ENCODE measurements at places on chromosomes 11 and 22.

- DNase-seq: peak; percentile 98
These were observed 864.2 kb downstream of the FAM181B start for GRCh38 chr11:81869351-81870065.

DNA sequence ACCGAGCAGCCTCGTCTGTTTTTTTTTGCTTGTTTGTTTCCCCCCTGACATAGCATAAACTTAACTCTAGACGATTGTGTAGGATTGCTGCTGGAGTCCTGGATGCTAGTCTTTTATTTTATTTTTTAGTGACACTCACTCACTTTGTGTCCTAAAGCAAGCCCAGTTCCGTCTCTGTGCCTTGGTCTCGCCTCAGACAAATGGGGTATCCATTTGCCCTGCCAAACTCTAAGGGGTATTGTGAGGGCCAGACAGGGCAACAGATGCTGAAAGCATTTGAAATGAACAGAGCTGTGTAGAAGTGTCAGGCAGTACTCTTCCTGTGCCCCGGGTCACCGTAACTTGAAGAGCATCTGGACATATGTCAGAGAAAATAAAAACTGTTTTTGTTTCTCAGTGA lies 34.8 kb upstream of the DKK3 start:
- DNase-seq: no peak

DNA sequence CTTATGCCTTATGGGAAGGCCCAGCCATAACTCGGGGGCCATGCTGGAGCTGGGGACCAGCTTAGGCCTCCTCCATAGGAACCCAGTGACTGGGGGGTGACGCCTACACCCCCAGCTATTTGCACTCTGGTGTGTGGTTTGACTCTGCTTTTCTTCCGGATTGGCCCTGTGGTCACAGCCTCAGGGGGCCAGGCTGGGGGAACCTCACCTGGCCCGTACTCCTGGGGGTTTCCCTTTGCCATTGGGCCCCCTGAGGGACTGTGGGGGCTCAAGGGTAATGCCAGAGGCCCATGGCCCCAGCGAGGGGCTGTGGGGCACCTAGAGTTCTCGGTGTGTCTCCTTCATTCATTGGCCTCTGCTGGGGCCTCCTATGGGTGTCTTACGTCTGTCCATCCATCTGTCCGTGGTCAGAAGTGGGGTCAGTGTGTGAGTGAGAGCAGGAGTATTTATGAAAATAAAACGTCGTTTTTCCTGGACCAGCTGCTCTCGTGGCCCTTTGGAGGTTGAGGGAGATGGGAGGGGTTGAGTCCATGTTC lies 6.3 kb upstream of the SH3BP1 start:
- no peak for DNase-seq

- no peak for DNase-seq
These were observed 430.6 kb downstream of the MIAT start for GRCh38 chr22:27088026-27088425.

DNA sequence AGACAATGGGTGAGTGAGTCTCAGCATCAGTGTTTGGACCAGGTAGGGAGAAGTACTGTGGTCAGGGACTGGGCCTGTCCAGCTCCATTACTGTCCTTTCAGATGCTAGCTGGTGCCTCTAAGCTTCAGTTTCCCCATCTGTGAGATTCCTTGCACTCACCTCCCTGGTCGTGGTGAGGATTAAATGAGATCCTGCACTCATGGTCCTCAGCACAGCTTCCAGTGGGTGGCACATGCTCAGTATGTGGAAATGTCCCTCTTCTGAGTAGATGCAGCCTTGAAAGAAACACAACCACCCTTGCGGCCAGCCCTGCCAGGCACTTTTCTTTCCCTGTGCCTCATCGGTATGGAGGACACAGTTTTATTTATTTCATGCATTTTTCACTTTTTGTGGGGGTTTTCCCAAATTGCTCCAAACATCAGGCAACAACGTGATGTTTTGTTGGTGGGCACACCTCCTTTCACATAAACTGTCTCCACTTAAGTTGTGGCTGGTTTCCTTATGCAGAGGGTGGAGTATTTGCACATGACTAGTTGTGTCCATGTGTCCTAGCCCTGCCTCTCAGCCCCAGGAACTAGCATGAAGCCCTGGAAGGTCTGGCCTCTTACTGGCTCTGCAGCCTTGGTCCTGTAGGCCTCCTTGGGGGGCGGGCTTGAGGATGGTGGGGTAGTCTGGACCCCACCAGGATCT lies 1.1 kb downstream of the LZTR1 start:
- DNase-seq: no peak

DNA sequence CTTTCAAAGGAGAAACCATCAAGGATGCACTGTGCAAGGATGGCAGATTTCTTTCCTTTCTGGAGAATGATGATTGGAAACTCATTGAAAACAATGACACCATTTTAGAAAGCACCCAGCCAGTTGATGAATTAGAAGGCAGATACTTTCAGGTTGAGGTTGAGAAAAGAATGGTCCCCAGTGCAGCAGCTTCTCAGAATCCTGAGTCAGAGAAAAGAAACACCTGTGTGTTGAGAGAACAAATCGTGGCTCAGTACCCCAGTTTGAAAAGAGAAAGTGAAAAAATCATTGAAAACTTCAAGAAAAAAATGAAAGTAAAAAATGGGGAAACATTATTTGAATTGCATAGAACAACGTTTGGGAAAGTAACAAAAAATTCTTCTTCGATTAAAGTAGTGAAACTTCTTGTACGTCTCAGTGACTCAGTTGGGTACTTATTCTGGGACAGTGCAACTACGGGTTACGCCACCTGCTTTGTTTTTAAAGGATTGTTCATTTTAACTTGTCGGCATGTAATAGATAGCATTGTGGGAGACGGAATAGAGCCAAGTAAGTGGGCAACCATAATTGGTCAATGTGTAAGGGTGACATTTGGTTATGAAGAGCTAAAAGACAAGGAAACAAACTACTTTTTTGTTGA lies 9.8 kb downstream of the FAM111A start:
- DNase-seq: no peak

DNA sequence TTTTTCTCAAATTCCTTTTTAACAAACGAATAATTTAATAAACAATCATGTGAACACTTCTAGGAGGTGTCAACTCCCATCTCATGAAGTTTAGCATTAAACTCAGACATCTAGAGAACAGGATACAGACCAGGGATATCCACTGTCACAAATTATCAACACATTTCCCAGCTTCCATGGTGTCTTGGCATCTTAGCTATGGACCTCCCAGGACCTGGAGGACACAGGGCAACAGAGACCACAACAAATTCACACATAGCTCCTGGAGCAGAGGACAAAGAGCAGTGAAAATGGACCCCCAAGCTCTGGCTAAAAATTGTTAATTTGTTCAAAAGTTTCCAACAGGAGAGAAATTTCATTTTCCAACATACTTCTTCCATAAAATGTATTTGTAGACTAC lies 102.2 kb downstream of the SGSM3 start:
- no peak for DNase-seq

DNA sequence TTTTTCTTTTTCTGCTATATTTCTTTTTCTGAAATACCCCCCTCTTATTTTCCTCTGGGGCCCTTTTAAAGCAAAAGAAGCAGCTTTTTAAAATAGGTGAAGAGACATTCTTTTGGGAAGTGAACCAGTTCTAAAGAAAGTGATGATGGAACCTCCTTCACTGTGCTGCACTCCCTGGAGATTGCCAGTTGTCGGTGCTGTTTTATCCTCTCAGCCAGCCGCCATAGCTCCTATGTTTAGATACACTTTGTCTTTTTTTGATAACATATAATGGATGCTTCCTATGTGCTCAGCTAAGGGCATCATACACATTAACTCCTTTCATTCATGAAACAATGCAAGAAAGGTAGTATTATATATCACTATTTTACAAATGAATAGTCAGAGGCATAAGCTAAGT lies 14.0 kb downstream of the CFAP300 start:
- DNase-seq: no peak

DNA sequence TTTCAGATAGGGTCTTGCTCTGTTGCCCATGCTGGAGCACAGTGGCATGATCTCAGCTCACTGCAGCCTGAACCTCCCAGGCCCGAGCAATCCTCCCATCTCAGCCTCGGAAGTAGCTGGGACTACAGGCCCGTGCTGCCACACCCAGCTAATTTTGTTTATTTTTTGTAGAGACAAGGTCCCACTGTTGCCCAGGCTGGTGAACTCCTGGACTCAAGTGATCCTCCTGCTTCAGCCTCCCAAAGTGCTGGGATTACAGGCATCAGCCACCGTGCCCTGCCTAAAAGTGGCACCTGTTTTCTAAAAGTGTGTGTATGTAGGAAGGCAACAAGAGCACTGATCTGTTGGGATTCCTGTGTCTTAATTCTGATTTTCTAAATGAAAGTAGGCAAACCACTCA lies 20.2 kb downstream of the PACS1 start:
- DNase-seq: no peak

DNA sequence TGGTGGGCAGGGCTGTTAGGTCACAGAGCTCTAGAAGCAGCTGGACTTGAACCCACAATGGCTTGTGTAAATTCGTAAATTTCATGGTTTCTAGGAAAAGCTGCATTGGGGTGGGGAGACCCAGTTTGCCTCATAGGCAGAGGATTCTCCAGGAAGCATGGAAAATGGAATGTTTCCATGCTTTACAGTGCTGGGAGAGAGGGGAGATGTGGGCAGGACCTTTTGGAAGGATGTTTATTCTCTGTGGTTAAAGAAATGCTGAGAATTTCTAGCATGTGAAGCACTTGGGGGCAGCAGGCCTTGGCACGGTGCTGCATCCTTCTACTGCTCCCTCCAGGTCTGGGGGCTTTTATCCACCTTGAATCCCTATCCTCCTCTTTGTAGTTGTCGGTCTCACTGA lies 46.3 kb downstream of the TRAF6 start:
- DNase-seq: no peak

DNA sequence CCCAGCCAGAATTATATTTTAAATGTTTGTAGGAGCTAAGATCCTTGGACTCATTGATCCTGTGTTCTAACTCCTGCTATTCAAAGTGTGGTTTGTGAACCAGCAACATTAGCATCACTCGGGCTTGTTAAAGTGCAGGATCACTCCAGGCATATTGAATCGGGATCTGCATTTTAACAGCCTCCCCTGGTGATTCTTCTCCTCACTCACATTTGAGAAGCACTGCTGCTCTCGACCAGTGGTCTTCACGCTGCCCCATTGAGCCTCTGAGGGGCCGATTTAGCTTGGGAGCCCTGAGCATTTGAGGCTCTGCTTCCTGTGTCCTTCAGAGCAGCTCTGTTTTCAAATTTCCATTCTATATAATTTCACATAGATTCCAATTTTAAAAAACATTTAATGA lies 10.9 kb downstream of the MADD start:
- DNase-seq: no peak

DNA sequence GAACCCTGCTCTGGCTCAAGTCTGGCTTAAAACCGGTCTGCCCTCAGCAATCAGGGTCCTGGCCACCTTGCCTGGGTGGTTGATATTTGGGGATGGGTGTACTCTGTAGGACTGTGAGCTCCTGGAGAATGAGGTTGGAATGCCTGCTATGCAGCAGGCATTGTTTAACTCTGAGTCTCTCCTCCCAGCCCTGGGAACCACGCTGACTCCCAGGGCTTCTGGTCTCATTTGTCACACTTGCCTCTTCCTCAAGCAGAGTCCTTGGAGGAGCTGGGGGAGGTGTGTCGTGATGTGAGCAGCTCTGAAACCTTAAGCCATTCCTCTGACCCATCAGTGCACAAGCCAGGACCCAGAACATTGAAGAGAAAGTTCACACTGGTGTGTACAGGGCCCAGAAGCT lies 340.1 kb downstream of the MN1 start:
- DNase-seq: no peak

DNA sequence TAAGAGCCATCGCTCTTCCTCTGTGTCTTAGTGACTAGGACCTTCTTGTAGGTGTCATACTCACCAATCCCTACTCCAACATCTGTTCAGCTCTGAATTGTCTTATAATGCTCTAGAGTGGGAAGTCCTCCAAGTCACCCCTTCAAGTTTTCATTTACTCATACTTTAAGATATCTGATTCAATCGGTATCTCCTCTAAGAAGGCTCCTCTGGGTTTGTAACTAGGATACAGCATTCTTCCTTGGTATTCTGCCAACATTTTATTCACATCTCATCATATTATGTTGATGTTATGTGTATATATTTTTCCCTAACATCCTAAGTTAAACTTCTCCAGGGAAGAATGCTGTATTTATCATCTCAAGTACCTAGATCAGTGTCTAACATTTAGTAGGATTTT lies 662.1 kb downstream of the NTM start:
- DNase-seq: no peak

DNA sequence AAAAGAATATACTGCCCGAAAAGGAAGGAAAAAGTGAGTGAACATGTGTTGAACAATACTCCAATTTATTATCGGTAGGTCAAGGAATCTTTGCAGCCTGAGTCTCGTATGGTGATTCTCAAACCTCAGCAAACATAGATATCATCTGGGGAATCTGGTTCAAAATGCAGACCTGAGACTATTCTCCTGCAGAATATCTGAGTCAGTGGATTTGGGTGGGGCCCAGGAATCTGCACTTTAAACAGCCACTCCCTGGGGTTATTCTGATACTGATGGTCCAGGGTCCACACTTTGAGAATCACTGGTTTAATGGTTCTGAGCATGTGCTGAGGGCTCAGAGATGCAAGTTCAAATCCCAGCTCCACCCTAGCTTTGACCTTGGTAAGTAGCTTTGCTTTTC lies 53.6 kb upstream of the GRK3 start:
- no peak for DNase-seq

- DNase-seq: no peak
These were observed 4.4 kb downstream of the TOLLIP start for GRCh38 chr11:1305063-1305495.

DNA sequence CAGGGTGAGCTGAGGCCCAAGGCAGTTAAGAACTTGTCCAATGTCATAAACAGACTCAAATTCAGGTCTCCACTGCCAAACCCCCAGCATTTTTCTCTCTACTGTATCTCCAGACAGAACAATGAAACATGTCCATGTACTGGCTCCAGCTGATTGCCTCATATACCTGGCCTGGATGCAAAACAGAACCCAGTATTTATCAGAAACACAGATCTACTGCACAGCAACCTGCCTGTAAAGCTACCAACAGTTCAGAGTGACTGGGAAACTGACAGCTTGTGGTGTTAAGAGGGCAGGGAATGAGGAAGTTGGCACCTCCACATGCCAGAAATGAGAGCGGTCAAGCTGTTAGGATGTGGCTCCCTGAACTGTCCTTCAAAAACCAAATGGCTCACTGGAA lies 41.6 kb downstream of the C11orf71 start:
- DNase-seq: peak; percentile 56

DNA sequence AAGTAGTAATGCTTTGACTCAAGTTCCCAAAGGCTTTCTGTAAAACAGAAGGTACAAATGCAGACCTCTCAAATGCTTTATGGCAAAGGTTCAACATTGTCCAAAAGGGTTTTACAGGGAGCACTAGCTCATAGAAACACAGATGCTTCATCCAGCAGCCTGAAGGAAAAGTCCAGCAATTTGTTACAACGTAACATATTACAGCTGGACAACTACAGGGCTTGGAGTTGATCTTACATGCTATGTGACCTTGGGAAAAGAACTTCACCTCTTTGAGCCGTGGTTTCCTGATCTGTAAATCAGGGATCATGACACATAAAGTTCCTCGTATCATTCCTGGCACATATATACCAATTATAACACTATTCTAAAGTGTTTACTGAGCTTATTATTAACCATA lies 84.9 kb downstream of the DDIAS start:
- no peak for DNase-seq
